ENCODE measurements at places on chromosomes 4 and X.

GRCh38 chrX:152896450-152896849 is 1.4 kb upstream of the ZNF185 start:
- DNase-seq, result no peak

DNA sequence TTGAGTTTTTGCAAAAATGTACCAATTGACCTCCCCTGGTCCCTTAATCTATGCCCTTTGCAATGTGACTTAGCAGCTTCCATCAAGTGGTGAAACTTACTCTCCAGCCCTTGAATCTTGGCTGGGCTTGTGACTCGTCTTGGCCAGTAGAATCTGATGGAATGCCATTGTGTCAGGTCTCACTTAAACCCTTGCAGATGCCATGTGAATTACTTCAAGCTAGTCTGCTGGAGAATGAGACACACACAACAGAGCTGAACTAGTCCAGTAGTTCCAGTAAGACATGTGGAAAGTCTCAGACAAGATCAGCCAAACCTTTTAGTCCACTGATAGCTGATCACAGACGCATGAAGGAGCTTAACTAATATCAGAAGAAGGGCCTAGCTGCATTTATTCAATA is 567.8 kb upstream of the CPEB2 start:
- DNase-seq, result no peak

DNA sequence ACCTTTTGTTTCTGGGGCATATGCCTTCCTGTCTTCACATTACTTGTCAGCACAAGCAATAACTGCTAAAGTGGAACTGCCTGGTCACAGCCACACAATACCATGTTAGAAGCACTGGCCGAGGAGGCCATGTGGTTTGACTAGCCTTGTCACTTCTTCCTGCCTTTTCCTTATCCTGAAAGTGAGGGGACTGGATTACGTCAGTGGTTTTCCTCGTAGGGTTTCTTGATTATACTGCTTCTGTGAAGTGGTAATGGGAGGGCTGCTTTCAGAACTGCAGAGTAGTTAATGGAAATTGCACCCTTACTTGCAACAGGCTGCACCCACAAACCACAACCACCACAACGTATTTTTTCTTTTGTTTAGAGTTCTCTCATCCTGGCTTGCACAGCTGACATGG is 26.6 kb downstream of the ZRSR2 start:
- DNase-seq, result no peak

GRCh38 chr4:52982255-52982945 is 120.3 kb downstream of the RASL11B start:
- no peak for DNase-seq

DNA sequence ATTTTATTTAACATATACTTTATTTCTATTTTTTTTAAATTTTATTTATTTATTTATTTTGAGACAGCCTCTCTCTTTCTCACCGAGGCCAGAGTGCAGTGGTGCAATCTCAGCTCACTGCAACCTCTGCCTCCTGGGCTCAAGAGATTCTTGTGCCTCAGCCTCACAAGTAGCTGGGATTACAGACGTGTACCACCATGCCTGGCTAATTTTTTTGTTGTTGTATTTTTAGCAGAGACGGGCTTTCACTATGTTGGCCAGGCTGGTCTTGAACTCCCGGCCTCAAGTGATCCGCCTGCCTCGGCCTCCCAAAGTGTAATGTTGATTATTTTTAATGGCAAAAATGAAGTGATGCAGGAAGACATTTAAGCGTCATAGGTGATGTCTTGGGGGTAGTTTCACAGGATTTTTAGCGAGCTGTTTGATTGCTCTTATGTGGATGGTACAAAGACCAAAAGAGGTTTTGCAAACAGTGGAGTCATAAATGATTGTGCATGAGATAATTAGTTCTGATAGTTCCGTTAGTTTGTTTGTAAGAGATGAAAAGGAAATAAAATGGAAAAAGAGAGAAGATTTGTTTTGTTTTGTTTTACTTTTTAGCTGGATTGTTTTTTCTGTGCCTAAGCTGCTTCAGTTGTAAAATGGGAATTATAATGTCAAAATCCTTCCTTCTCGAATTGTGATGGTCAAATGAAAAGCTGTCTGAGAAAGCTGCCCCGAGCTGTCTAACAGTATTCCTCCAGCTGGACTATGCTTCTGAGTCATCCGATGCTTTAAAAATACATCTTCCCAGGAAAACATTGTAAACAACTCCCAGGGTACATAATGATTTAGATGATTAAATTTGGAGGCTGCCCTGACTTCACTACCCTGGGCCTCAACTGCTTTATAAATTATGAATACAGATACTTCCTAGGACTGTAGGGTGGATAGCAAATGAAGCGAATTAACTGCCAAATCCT is 14.7 kb downstream of the RHOH start:
- no peak for DNase-seq

- DNase-seq, result no peak
Measured at GRCh38 chrX:14363728-14364127, 165.6 kb upstream of the GLRA2 start.

- no peak for DNase-seq
Measured at GRCh38 chr4:150584111-150584915, 2.4 kb downstream of the MAB21L2 start.

DNA sequence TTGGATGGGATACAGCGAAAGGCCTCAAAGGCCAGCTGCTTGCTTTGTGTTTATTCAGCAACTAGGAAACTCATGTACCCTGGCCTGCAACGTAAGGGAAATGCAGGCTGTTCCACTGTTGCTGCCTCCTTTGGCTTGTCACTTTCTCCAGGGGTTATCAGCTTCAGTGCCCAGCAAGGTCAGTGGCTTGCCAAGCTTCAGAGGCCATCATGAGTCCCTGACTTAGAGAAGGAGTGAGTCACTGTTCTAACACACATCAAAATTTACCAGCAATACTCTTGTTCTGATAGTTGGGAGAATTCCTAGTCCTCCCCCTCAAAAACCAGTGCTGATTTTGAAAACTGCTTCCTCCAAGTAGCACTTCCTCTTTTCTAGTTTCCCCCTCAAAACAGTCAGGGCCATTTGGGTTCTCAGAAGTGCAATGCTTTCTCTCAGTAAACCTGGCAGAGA is 250.8 kb downstream of the ARHGAP24 start:
- DNase-seq, result no peak

- DNase-seq, result peak; percentile 64
Measured at GRCh38 chrX:103214870-103215424, at the start of gene BEX4. TSS of gene BEX4 (plus strand) at chrX:103215108. CDS start at chrX:103216154, 1,046 bp downstream.

GRCh38 chr4:173230062-173230461 is 61.5 kb downstream of the GALNT7 start:
- no peak for DNase-seq

DNA sequence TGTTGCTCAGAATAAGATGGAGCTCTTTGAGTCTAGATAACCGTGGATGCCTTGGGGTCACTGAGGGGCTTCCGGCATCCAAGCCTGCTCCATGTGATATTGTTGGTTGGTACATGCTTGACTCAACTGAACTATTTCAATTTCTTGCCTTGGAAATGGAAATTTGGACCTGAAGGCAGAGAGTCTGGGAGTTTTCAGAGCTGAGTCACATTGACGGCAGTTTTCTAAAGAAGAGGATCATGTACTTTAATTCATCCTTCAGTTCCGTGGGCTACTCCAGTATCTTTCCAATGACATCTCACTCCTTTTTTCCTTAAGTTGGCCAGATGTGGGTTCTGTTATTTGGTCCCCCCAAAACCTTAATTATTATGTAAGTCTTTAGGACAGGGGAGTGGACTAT is 100.5 kb downstream of the MFAP3L start:
- DNase-seq, result no peak

Data from activated CD8-positive, alpha-beta memory T cell treated with anti-CD3 and anti-CD28 coated beads for 4 hours (primary cell).